HFFc6 (cell line): ENCODE measurements at places on chromosomes 1 and 21. TPM values are rescaled to one million over a fixed set of nuclear protein-coding genes. Genes with fewer than 3 reads are reported as not detected.
A peak's percentile ranks its signal among the peaks of the same experiment; 100 is the strongest.

SDF4 gene
- total RNA-seq, result 182 to 237 TPM (median 224 TPM) in 3 replicates

WNT9A gene
- total RNA-seq, result 0.19 to 0.57 TPM (median 0.22 TPM) in 3 replicates

GRCh38 chr1:202143768-202144401 lies 652 bp downstream of the ARL8A start:
- DNase-seq, result no peak

GRCh38 chr1:34379911-34380310 lies 203.2 kb downstream of the C1orf94 start:
- DNase-seq, result no peak

RHCE gene
- 0.24 to 1.2 TPM (median 0.37 TPM) in 3 replicates for total RNA-seq

DNA sequence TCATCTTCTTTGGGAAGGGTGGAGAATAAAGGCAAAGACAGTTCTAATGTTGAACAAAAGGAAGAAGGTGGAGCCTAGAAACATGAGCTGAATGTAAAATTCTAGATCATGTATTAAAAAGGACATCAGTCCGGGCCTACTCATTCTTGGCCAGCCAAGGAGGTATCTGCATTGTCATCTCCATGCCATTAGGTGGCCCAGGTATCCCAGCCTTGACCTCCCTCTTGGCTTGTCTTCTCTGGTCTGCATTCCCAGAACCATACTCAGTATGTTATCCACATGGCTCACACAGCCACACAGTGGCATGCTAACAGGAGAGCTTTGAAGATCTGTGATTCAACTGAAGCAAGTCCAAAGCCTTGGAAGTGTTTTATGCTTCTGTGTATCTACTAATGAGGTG lies 369.8 kb upstream of the KAZN start:
- DNase-seq, result no peak

DNA sequence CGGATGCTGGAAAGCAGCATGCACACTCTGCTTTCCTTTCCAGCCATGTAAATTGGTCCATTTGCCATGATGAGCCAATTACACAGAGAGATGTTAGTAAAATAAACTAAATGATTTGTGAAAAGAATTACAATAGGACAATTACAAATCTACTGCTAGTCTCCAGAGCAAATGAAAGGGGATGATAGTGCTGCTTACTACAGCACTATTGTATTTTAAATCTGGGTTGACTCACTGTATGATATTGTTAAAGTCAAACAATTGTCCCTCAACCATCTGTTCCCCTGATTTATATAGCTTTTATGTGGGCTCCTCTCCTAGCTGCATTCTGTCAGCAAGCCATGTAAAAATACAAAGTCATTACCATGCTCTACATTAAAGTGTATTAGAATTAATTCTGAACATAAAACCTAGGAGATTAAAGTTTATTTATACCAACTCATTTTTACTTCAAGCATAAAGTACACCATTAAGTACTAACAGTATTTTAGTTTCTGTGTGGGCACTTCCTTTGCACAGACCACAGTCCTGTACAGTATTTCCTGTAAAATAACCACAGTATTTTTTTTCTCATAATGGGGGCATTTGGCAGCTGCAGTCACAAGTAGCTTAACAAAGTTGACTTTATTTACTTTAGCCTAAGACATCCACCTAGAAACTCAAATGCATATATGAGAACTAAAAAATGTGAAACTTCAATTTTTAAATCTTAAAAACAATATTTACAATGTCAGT lies 135.8 kb downstream of the VAV3 start:
- DNase-seq, result no peak

DNA sequence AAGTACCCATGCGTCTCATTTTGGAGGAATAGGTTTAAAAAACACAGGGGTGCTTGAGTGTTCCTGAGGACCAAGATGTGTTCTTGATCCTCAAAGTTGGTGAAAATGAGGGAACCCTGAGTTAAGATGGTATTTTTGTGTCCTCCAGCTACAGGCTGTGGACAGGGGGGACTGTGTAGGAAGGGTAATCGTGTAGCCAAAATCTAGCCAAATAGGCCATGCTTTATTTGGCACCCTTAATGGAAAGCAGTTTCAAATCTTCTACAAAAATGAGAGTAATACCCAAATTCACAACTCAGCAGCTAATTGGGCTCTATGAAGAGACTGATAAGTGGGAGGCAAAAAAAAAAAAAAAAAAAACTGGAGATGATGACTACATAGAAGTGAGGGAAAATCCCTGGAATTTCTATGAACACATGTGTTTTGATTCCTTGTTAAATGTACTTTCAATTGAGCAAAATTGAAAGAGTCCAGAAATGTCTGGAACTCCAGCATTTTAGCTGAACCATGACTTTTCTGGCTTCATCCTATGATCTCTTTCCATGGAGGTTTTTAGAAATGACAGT lies 470 bp downstream of the HSD11B1 start:
- DNase-seq, result no peak

RHOU gene
- total RNA-seq, result 0.21 to 0.42 TPM (median 0.31 TPM) in 3 replicates

DNA sequence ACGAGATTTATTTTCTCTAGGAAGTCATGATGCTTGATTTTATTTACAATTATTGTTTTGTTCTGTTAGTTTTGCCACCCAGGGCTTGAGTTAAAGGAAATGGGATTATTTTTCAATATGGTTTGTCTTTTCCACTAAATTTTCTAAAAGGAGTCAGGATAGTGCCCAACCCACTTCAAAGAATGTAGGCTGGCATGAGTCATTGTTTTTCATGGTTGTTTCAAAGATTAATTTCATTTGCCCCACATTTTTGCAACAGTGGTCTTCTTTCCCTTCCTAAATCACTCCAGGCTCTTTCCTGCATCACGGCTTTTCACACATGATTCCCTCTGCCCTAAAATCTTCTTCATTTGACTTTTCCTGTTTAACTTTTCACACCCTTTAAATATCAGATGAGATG lies 2.5 kb downstream of the SLAMF6 start:
- no peak for DNase-seq

SMG5 gene
- total RNA-seq, result 49.8 to 57.8 TPM (median 51.6 TPM) in 3 replicates

KCNT2 gene
- total RNA-seq, result 0.35 to 1.1 TPM (median 0.54 TPM) in 3 replicates

- no peak for DNase-seq
Measured at GRCh38 chr1:155043301-155043702, 7.8 kb upstream of the ADAM15 start.

PPP1R15B gene
- total RNA-seq, result 27.4 and 30.1 TPM in 2 replicates

DNA sequence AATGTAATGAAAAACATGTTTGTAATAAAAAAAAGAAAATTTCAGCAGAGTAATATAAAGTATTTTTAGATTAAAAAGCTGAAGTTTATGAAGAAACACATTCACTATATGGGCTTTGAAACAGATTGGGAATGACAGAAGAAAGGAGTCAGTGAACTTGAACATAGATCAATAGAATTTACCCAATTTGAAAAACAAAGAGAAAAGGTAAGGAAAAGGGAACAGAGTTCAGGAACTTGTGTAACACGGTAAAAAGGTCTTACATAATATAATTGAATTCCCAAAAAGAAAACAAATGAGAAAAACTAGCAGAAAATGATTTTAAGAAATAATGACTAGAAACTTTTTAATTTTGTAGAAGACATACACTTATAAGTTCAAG lies 206.8 kb downstream of the KCNT2 start:
- no peak for DNase-seq

DNA sequence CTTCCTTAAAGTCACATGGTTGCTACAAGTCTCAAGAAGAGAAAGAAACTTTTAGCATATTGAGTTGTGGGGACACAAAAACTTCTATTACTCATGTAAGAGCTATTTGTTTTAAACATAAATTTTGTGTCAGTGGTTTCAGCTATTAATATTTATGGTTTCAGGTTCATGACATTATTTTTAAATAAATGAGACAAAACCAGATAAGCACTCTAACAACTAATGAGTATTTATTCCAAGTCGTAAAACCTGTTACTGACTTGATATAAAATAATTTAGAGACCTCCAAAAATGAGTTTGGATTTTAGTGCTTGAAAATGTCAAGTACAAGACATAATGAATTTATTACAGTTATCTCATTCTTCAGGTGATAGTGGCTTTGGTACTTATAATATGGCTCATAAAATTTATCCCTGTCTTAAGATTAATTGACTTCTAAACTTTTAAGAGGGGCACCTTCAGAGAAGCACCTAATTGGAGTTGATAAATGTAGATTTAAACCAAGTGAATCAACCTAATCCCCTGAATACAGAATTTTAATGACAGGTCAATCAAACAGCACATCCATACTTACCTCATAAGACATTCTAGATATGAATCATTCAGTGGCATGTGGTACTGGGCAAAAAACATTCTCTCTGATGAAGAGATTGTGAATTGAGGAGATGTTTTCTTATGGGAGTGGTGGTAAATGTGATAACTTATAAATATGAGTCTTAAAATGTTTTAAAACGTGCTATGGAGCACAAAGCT lies 167.7 kb upstream of the PTGFR start:
- peak; percentile 49 for DNase-seq

MCOLN2 gene
- total RNA-seq, result 1.3 to 2.6 TPM (median 1.4 TPM) in 3 replicates

DNA sequence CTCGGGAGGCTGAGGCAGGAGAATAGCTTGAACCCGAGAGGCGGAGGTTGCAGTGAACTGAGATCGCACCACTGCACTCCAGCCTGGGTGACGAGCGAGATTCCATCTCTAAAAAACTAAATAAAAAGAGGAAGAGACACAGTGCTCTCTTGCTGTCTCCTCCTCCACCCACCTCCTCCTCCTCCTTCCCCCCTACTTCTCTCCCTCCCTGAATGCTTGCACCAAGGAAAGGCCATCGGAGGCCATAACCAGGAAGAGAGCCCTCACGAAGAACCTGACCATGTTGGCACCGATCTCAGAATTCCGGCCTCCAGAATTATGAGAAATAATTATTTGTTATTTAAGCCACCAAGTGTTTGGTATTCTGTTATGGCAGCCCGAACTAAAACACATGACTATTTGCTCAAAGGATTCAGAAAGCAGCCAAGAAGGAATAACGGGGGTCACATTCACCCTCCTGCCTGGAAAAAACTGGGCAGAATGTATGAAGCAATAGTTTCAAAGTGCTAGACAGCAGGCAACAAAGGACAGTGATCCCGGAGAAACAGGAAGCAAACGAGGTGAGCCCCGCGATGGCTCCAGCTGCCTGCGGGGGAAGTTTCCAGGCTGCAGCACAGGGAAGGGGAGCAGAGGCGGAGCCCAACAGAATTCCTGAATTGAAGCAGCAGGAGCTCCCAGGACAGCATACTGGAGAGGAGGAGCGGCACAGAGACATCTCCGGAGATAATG lies 35.8 kb downstream of the LDLRAD1 start:
- DNase-seq, result peak; percentile 48

DNA sequence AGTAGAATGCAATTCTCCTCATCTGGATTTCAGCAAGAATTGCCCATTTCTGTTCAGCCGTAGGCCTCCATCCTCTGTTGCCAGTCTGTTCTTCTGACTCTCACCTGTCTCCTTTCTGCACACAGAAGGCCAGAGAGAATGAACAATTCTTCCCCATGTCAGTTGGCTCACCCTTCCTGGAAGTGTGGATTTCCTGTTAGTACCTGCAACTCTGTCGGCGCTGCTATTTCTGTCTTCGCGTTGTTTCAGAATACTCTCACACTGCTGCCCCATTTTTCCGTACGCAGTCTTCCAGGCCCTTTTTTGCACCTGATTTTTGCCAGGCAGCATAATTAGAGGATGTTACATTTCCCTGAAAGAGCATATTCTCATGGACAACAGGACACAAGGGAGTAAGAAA lies 200.7 kb downstream of the FGGY start:
- DNase-seq, result no peak

GRCh38 chr1:201473296-201473695 lies 4.3 kb upstream of the PHLDA3 start:
- no peak for DNase-seq

DNA sequence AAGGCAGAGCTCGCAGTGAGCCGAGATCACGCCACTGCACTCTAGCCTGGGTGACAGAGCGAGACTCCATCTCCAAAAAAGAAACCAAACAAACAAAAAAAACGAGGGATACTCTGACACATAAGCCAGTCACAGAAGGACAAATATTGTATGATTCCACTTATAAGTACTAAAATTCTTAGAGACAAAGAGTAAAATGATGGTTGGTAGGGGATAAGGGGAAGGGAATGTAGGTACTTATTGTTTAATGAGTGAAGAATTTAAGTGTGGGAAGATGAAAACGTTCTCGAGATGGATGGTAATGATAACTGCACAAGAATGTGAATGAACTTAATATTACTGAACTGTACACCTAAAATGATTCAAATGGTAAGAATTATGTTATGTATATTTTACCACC lies 66.7 kb upstream of the GUCA2A start:
- DNase-seq, result no peak

- DNase-seq, result no peak
Measured at GRCh38 chr1:204931768-204932572, 61.3 kb downstream of the NFASC start.

AVPR1B gene
- total RNA-seq, result not detected in 3 replicates

- no peak for DNase-seq
Measured at GRCh38 chr1:168391851-168392681, 111.4 kb downstream of the TBX19 start.

DNA sequence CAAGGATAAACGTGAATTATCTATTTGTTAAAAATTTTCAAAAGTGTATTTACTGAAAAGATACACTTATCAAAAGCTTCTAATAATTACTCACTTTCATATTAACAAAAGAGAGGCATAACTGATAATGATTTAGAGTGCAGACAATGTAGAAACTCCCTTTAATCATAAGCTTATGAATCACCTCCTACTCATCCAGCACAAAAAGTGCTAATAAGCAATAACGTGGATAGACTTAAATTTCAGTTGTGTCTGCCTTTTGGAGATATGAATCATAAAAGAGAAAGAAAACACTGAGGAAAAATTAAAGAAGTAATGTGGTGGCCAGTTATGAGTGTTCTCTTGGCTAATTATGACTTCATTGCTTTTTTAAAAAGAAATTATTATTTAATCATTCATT lies 827.6 kb upstream of the B3GALT2 start:
- no peak for DNase-seq

CNKSR1 gene
- 0.11 to 0.53 TPM (median 0.19 TPM) in 3 replicates for total RNA-seq

PI4KB gene
- total RNA-seq, result 70.8 and 72.9 TPM in 2 replicates

DNA sequence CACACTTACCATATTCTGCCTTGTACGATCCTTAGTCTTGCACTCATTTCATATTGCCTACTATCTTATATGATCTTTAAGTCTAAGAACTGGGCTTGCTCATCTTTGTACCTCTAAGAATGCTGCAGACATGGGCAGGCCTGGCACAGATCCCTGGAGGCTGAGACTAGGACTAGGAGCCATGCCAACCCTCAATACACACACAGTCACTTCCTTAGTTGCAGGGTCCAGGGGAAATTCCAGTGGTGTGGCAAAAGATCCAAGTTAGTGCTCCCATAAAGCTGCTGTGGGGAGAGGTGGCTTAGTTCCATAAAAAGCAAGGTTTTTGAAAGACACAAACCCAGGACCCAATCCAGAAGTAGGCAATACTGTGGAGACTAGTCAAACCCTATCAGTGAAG lies 59.9 kb downstream of the CYYR1 start:
- no peak for DNase-seq

DNA sequence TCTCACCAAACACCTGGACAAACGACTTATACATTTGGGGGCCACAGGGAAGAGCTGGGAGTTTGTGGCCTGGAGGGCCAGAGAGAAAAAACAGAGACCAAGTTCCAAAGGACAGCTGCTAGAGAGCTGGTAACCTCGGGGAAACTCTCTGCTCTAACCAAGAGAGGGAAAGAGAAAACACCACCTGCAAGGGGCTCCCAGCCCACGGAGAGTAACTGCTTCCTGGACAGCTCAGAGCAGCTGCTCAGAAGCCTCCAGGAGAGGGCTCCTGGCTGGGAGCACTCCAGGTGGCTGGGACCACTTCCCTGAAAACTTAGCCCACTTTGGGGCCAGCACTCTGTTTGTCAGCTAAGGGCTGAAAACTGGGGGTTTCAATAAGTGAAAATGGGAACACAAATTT lies 154.8 kb upstream of the GRIK3 start:
- DNase-seq, result no peak

ERICH3 gene
- not detected in 3 replicates for total RNA-seq

BRINP3 gene
- not detected in 2 replicates for total RNA-seq

GRCh38 chr1:229507502-229507901 lies 639 bp downstream of the NUP133 start:
- DNase-seq, result no peak

DYNLT4 gene
- total RNA-seq, result not detected in 3 replicates
